Caki2 (cell line): ENCODE measurements at places on chromosomes 1 and 21.
A peak's percentile ranks its signal among the peaks of the same experiment; 100 is the strongest.

DNA sequence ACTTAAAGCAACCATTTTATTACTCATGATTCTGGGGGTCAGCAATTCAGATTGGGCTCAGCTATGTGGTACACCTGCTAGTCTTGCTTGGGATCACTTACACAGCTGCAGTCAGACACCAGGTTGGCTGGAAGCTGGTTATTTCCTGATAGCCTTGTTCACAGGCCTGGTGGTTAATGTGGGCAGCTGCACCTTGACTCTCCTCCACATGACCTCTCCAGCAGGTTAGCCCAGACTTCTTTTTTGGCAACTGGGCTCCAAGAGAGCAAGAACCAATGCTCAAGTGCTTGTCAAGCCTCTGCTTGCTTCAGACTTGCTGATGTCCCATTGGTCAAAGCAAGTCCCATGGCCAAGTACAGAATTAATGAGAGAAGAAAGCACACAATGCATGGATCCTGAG lies 11.8 kb upstream of the POGK start:
- DNase-seq = no peak

- DNase-seq = no peak
Measured at GRCh38 chr1:75787524-75787923, 1.5 kb downstream of the RABGGTB start.

GRCh38 chr1:167477986-167478385 lies 40.3 kb downstream of the CD247 start:
- DNase-seq = no peak

DNA sequence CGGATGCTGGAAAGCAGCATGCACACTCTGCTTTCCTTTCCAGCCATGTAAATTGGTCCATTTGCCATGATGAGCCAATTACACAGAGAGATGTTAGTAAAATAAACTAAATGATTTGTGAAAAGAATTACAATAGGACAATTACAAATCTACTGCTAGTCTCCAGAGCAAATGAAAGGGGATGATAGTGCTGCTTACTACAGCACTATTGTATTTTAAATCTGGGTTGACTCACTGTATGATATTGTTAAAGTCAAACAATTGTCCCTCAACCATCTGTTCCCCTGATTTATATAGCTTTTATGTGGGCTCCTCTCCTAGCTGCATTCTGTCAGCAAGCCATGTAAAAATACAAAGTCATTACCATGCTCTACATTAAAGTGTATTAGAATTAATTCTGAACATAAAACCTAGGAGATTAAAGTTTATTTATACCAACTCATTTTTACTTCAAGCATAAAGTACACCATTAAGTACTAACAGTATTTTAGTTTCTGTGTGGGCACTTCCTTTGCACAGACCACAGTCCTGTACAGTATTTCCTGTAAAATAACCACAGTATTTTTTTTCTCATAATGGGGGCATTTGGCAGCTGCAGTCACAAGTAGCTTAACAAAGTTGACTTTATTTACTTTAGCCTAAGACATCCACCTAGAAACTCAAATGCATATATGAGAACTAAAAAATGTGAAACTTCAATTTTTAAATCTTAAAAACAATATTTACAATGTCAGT lies 135.8 kb downstream of the VAV3 start:
- DNase-seq = no peak

- DNase-seq = no peak
Measured at GRCh38 chr1:176330782-176331181, 123.7 kb upstream of the COP1 start.

GRCh38 chr1:70465911-70466310 lies 54.8 kb downstream of the CTH start:
- no peak for DNase-seq

DNA sequence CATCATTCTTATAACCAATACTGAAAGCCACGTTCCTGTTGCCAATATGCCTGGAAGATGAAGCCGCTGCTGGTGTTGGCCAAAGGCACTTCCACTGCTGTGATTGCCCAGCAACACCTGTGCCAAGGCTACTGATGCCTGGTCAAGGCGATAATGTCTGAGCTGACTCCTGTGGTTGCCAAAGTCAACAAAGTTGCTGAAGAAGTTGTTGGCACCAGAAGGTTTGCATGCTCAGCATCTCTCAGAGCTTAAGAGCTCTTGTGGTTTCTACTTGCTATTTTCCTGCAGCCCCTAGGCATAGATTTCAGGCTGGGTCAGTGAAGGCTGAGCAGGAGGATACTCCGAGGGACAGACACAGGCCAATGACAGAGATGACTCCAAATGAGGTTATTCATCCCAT lies 63.4 kb upstream of the RAB3GAP2 start:
- DNase-seq = peak; percentile 35

DNA sequence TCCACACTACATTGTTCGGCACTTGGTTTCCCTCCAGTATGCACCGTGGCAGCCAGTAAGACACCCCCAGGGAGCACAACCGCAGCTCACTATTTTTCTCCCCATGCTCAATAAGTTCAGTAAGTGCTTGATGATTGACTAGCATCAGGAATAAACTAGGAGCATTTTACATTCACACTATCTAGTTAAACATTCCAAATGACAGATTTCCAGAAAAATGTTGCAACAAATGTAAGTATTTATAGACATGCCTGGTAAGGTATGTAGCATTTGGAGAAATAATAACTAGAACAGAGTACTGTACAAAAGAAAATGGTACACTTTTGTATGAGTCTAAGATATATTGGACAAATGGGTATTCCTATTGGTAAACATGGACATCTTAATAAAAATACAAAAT lies 92.9 kb downstream of the SLC45A1 start:
- DNase-seq = no peak

- no peak for DNase-seq
Measured at GRCh38 chr1:96723936-96724335, 2.4 kb downstream of the PTBP2 start.

GRCh38 chr1:27811741-27812500 lies 18.7 kb upstream of the PPP1R8 start:
- DNase-seq = no peak
